Type B pancreatic cell (in vitro differentiated cells): ENCODE measurements at places on chromosomes 2 and 18.

DNA sequence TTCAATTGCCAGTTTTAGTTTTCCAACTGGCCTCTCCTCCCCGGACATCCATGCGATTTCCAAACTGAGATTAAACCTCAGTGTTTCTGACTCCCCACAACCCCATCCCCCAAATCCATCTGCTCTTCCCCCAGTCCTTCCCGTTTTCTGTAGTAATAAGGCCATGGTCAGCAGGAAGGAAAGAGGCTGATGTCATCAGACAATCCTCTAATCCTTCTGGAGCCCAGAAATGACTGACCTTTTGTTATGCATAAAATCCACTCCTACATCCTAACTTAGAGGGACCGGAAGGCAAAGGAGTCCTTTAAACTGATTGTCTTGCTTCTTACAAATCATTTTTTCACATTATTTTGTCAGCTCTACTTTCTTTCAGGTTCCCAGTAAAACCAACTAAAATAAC lies 155.8 kb downstream of the INO80D start:
- peaks cover 27% of the 10 kb centered on the region for H3K27me3 ChIP-seq
- no peak for DNase-seq
- peak overlapping the region; percentile 18 for H3K4me3 ChIP-seq
- no peak overlapping the region for H3K27ac ChIP-seq

- H3K4me1 ChIP-seq: peaks cover 36% of the 10 kb centered on the region
- no peaks in the 10 kb centered on the region for H3K27me3 ChIP-seq
- H3K27ac ChIP-seq: no peak overlapping the region
- no peak overlapping the region for H3K4me3 ChIP-seq
- H3K36me3 ChIP-seq: no peaks in the 10 kb centered on the region
- DNase-seq: no peak
These were observed 219.4 kb downstream of the MREG start for GRCh38 chr2:215793747-215794595.

- no peaks in the 10 kb centered on the region for H3K36me3 ChIP-seq
- no peak overlapping the region for H3K27ac ChIP-seq
- no peak for DNase-seq
These were observed 9.8 kb upstream of the MGAT5 start for GRCh38 chr2:134244086-134244485.

- H3K4me3 ChIP-seq: no peak overlapping the region
- peaks cover 11% of the 10 kb centered on the region for H3K36me3 ChIP-seq
- H3K4me1 ChIP-seq: peaks cover 7% of the 10 kb centered on the region
- no peak overlapping the region for H3K27ac ChIP-seq
- no peaks in the 10 kb centered on the region for H3K27me3 ChIP-seq
- no peak for DNase-seq
These were observed 90.7 kb downstream of the INO80D start for GRCh38 chr2:205995260-205995659.

DNA sequence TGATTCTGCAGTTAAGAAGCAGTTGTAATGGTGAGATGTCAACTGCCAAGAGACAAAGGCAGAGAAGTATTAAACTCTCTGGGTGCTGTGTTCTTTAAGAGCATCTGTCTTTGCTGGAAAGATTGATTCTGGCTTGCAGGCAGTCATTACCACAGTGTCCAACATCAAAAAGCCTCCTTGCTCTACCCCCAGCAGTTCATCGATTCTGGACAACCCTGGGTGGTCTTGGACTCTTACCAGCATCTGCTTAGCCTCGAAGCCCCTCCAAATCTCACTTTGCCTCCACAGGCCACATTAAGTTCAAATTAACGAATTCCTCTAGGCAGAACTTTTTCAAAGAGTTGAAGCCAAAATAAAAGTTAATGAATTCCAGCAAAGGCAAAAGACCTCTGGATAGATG lies 1061.4 kb downstream of the TSN start:
- H3K27ac ChIP-seq: no peak overlapping the region
- H3K36me3 ChIP-seq: no peaks in the 10 kb centered on the region
- peaks cover 10% of the 10 kb centered on the region for H3K4me1 ChIP-seq
- DNase-seq: no peak
- H3K4me3 ChIP-seq: no peak overlapping the region

DNA sequence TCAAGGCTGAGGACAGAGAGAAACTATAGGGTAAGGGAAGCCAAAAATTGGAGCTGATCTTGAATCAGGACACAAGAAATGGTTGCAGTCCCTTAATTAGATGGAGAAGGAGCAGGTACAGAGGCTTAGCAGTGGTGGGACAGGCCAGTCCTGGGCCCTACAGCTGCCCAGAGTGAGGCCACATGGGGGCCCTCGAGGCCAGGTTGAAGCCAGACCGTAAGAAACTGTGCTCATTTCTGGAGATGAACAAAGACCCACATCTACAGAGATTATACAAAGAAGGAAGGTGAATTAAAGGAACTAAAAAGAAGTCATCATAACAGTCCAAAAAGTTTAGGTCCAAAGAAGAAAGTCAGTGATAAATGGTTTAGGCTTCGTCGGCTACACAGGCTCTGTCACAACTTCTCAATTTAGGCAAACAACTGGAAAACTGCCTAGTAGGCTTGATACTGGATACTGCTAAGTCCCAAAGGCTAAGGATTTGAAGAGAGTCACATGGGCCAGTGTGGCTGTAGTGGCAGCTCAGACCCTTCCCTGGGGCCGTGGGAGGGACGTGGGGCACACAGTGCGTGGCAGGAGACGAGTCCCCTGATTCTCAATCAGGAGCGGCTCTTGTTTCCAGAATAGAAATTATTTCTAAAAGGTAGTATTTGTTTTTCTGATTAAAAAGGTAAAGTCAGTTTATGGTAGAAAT lies 50.4 kb upstream of the CNGA3 start:
- peaks cover 10% of the 10 kb centered on the region for H3K27me3 ChIP-seq
- no peak for DNase-seq
- H3K4me1 ChIP-seq: peaks cover 33% of the 10 kb centered on the region
- H3K27ac ChIP-seq: no peak overlapping the region

DNA sequence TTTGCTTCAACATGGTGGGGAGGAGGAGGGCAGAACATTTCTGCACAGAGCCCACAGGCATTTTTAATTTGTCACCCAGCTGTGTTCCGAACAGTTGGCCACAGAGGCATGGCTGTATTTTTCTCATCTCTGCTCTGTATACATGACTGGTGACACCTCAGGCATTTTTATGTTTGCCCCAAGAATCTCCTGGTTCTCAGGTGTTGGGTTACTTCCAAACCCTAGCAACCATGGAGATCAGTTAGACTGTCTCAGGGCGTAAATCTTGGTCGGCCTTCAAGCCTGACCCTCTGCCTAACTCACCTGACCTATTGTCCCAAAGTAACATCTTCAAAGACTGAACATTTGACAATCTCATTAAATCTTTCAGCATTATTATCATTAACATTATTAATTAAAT lies 100.0 kb downstream of the ABCA12 start:
- no peaks in the 10 kb centered on the region for H3K36me3 ChIP-seq
- H3K4me1 ChIP-seq: no peaks in the 10 kb centered on the region
- DNase-seq: no peak
- H3K27ac ChIP-seq: no peak overlapping the region

DNA sequence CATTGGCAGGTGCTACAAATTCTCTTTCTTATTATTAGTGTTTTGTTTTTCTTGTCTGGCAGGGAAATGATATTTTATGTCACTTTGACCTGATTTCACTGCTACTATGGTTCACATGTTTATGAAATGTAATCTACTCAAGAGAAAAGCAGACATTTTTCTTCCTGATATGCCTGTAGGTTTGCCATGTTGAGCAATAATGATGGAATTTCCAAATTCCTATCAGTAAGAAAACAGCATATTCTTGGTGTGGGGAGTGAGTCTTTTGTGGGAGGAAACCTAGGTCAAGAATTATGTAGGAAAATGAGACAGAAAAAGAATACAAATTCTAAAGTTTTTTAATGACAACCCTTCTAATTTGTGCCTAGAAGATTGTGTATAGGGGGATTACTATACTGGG lies 356.4 kb downstream of the SLC4A3 start:
- no peak for DNase-seq
- H3K4me1 ChIP-seq: no peaks in the 10 kb centered on the region
- no peak overlapping the region for H3K27ac ChIP-seq
- no peaks in the 10 kb centered on the region for H3K36me3 ChIP-seq

GRCh38 chr2:221562226-221562625 lies 9.9 kb downstream of the EPHA4 start:
- H3K4me1 ChIP-seq: peaks cover 45% of the 10 kb centered on the region
- H3K27me3 ChIP-seq: peaks cover 16% of the 10 kb centered on the region
- DNase-seq: no peak

GRCh38 chr2:7930800-7931635 lies 750.8 kb upstream of the ID2 start:
- peaks cover 4% of the 10 kb centered on the region for H3K4me1 ChIP-seq
- H3K4me3 ChIP-seq: no peak overlapping the region
- peaks cover 3% of the 10 kb centered on the region for H3K27me3 ChIP-seq
- DNase-seq: no peak
- H3K27ac ChIP-seq: no peak overlapping the region

- H3K4me3 ChIP-seq: no peak overlapping the region
- H3K27ac ChIP-seq: no peak overlapping the region
- H3K36me3 ChIP-seq: no peaks in the 10 kb centered on the region
- H3K27me3 ChIP-seq: no peaks in the 10 kb centered on the region
- DNase-seq: no peak
- no peaks in the 10 kb centered on the region for H3K4me1 ChIP-seq
These were observed 71.5 kb upstream of the PSME4 start for GRCh38 chr2:54042341-54042740.

DNA sequence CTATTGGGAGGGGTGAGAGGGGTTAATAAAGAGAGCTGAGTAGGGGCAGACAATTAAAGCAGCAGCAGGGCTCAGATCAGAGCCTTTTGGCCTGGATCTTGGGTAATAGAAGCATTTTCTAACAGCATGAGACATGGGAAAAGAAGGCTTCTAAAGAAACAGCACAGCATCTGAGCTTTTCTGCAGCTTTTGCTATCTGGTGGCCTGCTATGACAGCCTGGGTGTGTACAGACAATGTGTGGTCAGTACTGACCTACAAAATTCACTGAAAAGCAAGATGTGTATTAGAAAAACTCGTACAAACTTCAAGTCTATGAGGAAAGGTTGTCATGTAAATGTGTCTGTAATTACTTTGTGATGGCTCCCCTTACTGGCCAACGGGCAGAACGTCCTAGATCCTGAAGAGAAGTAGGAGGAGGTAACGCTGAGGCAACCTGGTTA lies 95.6 kb downstream of the GALNT3 start:
- no peak overlapping the region for H3K4me3 ChIP-seq
- H3K27ac ChIP-seq: no peak overlapping the region
- peaks cover 14% of the 10 kb centered on the region for H3K4me1 ChIP-seq
- DNase-seq: no peak
- no peaks in the 10 kb centered on the region for H3K36me3 ChIP-seq

DNA sequence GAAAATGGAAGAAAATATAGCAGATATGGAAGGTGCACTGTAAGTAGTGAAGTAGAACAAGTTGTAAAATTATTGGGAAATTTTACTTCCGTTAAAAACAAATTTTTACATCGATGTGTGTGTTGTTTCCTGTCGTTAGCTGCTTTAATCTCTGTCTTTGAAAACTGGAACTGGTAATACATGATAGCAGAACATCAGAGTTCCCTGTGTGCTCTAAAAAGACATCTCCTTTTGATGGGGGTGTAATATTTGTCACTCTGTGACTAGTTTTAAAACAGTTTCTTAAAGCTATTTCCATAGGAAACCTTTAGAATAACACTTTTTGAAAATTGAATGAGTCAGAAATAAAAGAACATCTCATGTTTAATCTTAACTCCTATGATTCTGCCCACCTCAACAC lies 43.5 kb downstream of the COX7A2L start:
- no peak overlapping the region for H3K4me3 ChIP-seq
- no peak overlapping the region for H3K27ac ChIP-seq
- H3K4me1 ChIP-seq: no peaks in the 10 kb centered on the region
- no peak for DNase-seq
- H3K27me3 ChIP-seq: no peaks in the 10 kb centered on the region

- no peaks in the 10 kb centered on the region for H3K27me3 ChIP-seq
- H3K4me1 ChIP-seq: peaks cover 28% of the 10 kb centered on the region
- peak overlapping the region; percentile 98 for H3K27ac ChIP-seq
- DNase-seq: no peak
- peak overlapping the region; percentile 9 for H3K4me3 ChIP-seq
These were observed 213.7 kb downstream of the AGAP1 start for GRCh38 chr2:235707411-235708096.

DNA sequence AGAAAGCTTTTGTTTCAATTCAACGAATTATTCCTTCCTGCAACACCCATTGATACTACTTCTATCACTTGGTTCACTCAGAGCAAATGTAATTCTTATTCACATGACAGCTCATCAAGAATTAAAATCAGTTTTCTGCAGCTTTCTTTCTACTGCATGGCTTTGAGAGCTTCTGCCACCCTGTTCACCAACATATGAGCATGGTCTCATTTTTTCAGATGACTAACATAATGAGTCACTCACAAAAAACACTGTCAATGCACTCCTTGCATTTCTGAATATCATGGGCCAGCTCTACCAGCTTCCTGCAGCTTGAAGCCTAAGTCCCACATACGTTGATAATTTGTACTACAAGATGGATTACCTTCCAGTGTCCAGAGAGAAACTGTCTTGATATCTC lies 342.9 kb downstream of the LRATD1 start:
- no peaks in the 10 kb centered on the region for H3K27me3 ChIP-seq
- no peaks in the 10 kb centered on the region for H3K4me1 ChIP-seq
- DNase-seq: no peak
- no peak overlapping the region for H3K27ac ChIP-seq

GRCh38 chr2:199228887-199229819 lies 228.6 kb downstream of the SATB2 start:
- no peak overlapping the region for H3K27ac ChIP-seq
- no peak overlapping the region for H3K4me3 ChIP-seq
- no peaks in the 10 kb centered on the region for H3K27me3 ChIP-seq
- H3K4me1 ChIP-seq: no peaks in the 10 kb centered on the region

DNA sequence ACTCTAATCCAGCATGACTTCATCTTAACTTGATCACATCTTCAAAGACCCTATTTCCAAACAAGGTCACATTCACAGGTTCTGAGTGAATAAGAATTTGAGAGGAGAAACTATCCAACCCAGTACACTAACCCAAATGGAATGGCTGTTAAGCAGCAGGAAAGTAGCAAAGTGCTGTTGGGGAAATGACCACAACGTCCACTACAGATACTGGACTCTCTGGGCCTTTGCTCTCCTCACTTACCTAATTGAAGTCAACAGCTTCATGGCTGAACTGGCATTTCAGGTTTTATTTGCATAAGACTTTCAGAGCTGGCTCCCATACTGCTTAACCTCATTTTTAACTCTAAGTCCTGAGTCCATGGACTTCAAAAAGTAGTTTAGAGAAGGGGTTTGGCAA lies 38.0 kb upstream of the ACVR2A start:
- H3K27me3 ChIP-seq: no peaks in the 10 kb centered on the region
- no peak for DNase-seq
- no peaks in the 10 kb centered on the region for H3K36me3 ChIP-seq
- H3K4me3 ChIP-seq: no peak overlapping the region

GRCh38 chr2:175854665-175855064 lies 147.4 kb downstream of the LNPK start:
- no peak overlapping the region for H3K27ac ChIP-seq
- no peaks in the 10 kb centered on the region for H3K27me3 ChIP-seq
- no peak for DNase-seq
- H3K4me3 ChIP-seq: no peak overlapping the region
